NCI-H2227 treated with DMSO at 0.1 percent for 48 hours (cell line): ENCODE measurements at places on chromosomes 3 and 15.

GRCh38 chr15:32852771-32853170 lies 135.0 kb downstream of the GREM1 start:
- DNase-seq, result no peak

GRCh38 chr3:56453011-56453410 lies 15.3 kb downstream of the ERC2 start:
- DNase-seq, result peak; percentile 2

GRCh38 chr3:373193-373779 lies 176.7 kb downstream of the CHL1 start:
- no peak for DNase-seq

- no peak for DNase-seq
These were observed 369.1 kb downstream of the RORA start for GRCh38 chr15:60859996-60860494.

GRCh38 chr3:324423-324822 lies 127.9 kb downstream of the CHL1 start:
- DNase-seq, result no peak

DNA sequence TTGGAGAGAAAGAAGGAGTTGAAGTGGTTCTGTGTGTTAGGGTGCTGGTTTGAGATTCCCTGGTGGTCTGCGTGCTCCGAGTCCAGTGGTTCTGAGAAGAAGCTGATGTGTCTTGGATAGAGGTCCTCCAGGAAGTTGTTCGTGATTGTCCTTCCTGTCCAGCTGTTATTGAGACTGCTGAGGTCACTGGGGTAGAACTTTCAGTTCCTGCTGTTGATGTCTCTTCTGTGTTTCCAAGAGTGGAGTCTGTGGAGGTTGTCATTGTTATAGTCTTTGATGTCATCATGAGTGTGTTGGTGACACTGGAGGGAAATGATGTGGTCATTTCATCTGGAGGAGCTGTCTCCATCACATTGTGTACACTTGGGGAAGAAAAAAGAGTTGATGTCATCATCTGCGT lies 20.8 kb downstream of the MUC4 start:
- no peak for DNase-seq

- no peak for DNase-seq
These were observed 31.2 kb downstream of the ARPP21 start for GRCh38 chr3:35670408-35670965.

GRCh38 chr15:38525489-38525888 lies 39.1 kb downstream of the RASGRP1 start:
- no peak for DNase-seq

- DNase-seq, result no peak
These were observed at the start of gene DZIP1L for GRCh38 chr3:138114988-138115971. DZIP1L (minus strand) TSS chr3:138115608; CDS start chr3:138103971, 11,637 bp downstream.

- DNase-seq, result no peak
These were observed 34.4 kb upstream of the PRICKLE2 start for GRCh38 chr3:64259636-64260035.

GRCh38 chr3:71881732-71882131 lies 96.8 kb upstream of the PROK2 start:
- no peak for DNase-seq

GRCh38 chr3:30518181-30518864 lies 88.1 kb upstream of the TGFBR2 start:
- DNase-seq, result no peak

- no peak for DNase-seq
These were observed 33.5 kb upstream of the HES1 start for GRCh38 chr3:194102436-194102835.

DNA sequence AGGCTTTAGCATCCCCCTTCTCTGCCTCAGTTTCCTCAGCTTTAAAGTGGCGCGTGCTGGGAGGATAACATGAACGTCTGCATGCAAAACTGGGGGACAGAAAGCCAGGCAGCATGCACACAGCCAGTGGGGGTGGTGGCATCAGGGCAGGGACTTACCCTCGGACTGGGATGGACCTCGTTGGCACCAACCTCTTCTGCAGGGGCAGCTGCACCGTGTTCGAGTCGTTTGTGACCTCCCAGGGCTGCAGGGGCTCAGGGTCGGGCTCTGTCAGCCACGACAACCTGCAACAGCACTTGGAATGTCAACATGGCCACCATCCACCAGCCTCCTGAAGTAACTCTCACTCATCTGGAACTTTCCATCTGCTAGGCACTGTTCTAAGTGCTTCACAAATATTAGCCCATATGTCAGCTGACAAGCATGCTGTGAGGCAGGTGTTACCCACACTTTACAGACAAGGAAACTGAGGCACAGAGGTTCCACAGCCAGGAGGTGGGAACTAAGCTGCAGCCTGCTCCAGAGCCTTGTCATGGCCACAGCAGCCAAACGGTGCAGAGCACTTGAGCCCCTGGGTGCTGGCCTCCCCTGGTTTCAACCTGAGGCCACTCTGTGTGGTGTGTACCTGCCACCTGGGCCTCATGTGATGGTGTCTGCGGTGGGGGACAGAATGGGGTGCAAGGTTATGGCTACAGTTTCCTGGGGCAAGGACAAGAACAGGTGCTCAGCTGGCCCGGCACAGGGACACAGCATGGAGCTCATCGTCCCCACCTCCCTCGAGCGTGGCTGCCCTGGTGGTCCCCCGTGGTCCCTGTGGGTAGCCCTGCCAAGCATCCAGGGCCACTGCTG lies 6.7 kb downstream of the C3orf22 start:
- no peak for DNase-seq

GRCh38 chr15:22903961-22904534 lies 65.6 kb downstream of the NIPA2 start:
- DNase-seq, result no peak

GRCh38 chr3:24594161-24594560 lies 99.5 kb upstream of the THRB start:
- DNase-seq, result no peak
